ENCODE measurements at places on chromosomes 7 and 10.

- no peak for DNase-seq
Measured at GRCh38 chr7:111770116-111770515, 207.8 kb upstream of the IMMP2L start.

DNA sequence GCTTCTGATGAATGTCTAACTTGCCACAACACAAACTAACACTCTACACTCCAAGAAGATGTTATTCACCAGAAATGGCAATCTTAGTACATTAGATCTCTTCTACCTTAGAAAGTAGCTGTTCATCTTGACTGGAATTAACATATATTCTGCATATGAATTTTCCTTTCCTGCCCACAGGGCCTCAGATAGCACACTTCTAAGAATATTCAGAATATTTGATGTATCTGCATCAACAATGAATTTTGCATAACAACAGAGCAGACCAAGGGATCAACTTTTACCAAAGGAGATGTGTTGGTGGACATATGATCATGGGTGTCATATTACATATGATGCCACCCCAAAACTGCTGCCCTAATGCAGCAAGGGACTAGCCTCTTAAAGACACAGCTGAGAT, 960.8 kb upstream of the GHITM start:
- no peak for DNase-seq

DNA sequence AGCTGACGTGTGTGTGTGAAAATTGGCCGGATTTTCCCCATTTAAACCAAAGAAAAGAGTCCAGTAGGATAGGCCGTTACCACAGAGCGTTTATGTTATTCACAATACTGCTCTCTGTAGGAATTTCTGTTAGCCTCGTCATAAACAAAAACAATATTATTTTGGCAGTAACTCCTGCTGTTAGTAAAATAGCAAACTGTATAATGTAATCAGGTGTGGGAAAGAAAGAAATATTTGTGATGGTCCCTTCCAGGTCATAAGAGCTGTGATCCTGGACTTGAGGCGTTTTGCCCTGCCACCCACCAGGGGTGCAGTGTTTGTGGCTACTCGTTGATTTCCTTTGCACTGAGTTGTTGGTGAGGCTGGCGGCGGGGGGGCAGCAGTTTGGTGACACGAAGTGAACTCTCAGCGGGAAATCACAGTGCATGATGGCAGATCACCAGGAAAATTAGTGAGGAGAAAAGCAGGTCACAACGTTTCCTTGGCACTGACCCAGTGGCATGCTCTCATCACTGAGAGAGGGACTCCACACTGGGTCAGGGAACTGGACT, 2.8 kb downstream of the EEPD1 start:
- DNase-seq: no peak

DNA sequence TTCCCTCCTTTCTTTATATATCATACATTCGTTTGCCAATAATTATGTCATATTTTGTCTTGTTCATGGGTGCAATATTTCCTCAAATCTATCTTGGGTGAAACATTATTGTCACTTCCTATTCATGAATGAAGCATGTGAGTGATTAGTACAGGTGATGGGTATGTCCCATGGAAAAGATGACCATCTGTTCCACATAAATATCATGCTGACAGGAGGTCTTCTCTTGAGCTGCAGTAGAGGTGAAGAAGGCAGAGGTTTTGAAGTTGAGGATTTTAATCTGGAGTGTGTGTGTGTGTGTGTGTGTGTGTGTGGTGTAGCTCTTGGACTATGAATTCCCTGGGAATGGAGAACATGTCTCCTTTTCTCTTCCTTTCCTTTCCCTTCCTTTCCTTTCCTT, 350.5 kb upstream of the CHRM2 start:
- no peak for DNase-seq

DNA sequence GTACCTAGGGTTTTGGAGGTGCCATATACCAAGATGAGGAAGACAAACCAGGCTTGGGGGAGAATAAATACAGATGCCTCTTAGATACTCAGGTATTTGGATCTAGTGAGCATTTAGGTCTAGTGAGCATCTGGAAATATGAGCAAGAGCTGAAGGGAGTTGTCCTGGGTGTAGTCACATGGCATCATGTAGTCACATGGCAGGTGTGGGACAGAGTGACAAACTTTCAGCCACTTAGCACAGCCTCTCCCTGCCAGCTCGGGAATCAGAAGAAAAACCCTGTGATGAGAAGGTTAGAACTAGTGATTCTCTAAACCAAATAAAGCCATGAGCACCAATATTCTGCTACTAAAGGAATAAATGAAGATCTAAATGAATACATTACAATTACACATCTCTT, 24.3 kb downstream of the RGR start:
- no peak for DNase-seq

- no peak for DNase-seq
Measured at GRCh38 chr7:8125680-8126444, 136.1 kb downstream of the ICA1 start.

DNA sequence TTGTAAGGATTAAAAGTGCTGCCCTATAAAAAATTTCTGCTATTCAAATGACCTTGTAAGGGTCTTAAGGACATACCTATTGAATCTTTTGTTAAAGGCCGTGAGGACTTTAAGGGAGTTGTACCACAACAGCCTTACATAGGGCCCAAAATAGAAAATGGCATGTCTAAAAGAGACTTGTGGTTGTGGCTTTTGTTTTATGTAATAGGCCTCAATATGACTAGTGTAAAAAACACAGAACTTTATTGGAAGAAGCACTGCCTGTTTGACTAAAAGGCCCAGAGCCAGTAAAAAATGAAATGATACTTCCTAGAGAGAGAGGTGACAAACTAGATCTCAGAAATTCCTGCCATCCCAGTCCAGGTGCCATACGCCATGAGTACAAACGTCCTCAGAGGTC, 286.6 kb downstream of the SEMA3D start:
- no peak for DNase-seq

DNA sequence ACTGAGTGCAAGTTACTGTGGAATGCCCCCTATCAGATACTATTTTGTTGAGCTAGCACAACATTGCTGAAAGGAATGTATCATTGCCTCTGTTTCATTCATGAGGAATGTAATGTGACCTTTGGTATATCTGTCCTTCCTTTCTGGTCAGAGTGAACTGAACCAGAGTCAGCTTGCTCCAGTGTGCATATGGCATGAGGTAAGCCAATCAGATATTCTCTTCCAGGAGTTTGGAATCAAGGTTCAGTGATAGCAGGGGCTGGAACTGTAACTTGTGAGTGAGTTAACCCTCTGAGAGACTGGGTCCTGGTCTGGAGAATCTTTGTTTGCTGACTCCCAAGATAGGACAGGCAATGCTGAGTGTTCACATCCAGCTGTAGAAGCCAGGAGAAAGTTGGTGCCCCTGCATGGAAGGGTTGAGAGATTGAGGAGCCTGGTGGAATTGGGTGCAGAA, 45.3 kb upstream of the OSBPL3 start:
- DNase-seq: peak; percentile 45

- no peak for DNase-seq
Measured at GRCh38 chr7:106129291-106129690, 17.2 kb upstream of the SYPL1 start.

- DNase-seq: peak; percentile 85
Measured at GRCh38 chr10:86971232-86971991, 3.1 kb downstream of the ADIRF start.

DNA sequence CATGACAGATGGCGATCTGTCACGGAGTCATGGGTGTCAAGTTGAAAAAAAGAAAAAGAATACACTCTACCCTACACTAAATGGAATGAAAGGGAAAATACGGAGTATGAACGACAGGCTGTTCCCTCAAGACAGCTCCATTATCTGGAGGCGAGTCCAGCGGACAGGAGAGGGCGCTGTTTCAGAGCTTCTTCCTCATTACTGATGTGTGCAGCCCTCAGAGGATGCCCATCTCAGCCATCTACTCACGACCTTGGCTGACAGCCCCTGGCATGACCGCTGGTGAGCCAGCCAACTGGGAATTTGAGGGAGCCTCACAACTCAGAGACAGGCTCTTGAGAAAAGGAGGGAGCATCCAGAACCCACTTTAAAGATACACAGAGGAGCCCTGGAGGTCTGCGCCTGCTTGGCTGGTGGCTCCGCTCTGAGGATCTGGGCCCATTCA, 49.6 kb upstream of the SMNDC1 start:
- DNase-seq: peak; percentile 62

DNA sequence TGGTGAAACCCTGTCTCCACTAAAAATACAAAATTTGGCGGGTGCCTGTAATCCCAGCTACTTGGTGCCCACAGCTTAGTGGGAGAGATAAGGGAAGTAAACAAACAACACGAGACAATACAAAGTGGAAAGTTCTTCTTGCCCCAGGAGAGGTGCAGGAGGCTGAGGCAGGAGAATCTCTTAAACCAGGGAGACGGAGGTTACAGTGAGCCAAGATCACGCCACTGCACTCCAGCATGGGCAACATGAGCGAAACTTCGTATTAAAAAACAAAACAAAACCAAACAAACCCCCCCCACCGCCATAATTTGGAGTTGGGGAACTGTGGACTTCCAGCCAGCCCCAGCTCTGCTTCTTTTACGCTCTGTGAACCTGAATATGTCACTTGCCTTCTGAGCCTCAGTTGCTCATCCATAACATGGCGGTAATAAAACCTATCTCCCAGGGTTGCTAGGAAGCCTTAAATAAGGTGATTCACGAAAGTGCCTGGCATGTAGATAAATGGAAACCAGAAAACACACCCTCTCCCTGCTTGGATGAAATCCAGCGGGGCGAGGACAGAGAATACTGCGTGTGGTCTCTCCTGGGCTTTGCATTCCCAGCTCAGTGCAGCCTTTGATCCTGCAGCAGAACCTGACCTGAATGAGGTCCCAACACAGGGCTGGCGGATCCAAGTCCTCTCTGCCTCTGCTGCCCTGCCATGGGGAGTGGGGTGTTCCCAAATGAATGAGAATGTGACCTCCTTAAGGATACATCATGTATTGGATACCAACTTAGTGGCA, 10.2 kb downstream of the MLXIPL start:
- DNase-seq: no peak

GRCh38 chr10:92972066-92972870, 88.3 kb upstream of the CYP26C1 start:
- peak; percentile 50 for DNase-seq

All from GM04504 (cell line).